ENCODE measurements at places on chromosomes 4 and X.

- no peaks in the 10 kb centered on the region for H3K4me1 ChIP-seq
- peak overlapping the region; percentile 38 for H3K27ac ChIP-seq
- no peak for DNase-seq
- H3K27me3 ChIP-seq, result no peaks in the 10 kb centered on the region
- H3K4me3 ChIP-seq, result no peak overlapping the region
Measured at GRCh38 chrX:45186643-45187026, 14.0 kb downstream of the DIPK2B start.

DNA sequence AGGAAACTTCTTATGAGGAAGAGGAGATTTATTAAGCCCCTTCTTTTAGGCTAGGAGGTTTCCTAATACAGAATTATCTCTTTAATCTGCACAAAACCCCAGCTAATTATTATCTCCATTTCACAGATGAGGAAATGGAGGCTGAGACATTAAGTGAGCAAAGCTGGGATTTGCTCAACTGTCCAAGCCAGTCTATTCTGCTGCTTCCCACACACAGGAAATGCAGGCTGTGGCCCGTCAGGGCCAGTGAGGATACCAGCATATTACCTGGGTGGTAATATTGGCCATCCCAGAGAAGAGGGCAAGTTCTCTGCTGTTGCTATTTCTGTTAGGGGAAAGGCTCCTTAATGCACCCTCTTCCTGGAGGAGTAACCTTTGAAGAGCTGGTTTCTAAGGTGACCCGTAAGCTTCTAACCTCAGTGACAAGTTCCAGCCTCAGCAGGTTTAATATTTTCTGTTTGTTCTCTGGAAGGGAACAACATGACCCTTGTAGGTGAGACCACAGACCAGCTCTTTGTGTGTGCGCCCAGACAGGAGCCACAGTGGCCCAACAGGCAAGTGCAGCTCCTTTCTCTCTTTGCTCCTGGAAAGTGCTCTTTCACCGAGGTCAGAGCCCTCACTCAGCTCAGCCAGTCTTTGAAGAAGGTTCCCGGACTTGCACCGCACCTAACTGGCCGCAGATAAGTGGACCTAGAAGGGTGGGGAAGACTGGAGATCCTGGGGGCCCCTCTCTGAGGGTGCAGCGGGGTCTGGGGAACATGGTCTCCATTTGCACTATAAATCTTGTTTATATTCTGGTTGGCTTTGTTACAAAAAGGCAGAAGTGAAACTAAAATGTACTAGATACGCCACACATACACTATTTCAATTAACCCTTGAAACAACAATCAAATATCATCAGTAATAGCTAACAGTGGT, 35.5 kb downstream of the TBC1D9 start:
- H3K36me3 ChIP-seq, result no peaks in the 10 kb centered on the region
- H3K4me3 ChIP-seq, result no peak overlapping the region
- peaks cover 3% of the 10 kb centered on the region for H3K4me1 ChIP-seq
- DNase-seq, result no peak
- peak overlapping the region; percentile 41 for H3K27ac ChIP-seq

DNA sequence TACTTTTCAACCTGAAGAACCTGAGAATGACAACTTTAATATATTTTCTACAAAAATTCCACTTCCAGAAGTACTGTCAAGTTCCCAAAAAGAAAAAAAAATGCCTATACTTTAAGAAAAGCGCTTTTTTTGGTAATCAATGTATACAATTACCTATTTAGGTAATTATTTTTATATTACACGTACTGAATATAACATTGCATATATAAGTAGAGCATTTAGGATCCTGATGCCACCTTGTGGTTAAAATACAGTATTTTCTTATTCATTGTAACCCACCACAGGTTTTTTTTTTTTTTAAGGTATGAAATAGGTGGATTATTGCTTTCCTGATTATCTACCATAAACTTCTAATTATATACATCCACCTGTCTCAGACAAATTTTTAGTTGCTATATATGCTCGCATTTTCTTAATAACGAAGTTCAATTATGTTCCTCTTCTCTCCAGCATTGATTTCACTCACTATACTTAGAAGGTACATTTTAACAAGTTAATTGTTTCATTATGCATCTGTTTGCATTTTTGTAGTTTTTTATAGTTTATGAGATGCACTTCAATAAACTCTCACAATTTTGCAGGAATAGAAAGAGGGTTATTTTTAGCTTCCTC, 5.2 kb downstream of the MAP9 start:
- no peaks in the 10 kb centered on the region for H3K36me3 ChIP-seq
- no peaks in the 10 kb centered on the region for H3K27me3 ChIP-seq
- no peak for DNase-seq
- H3K4me3 ChIP-seq, result no peak overlapping the region

GRCh38 chr4:118803253-118803652, 32.7 kb downstream of the SEC24D start:
- no peak for DNase-seq
- no peaks in the 10 kb centered on the region for H3K4me1 ChIP-seq
- H3K27me3 ChIP-seq, result no peaks in the 10 kb centered on the region

- peak; percentile 90 for DNase-seq
- H3K4me3 ChIP-seq, result no peak overlapping the region
- peaks cover 33% of the 10 kb centered on the region for H3K36me3 ChIP-seq
- peak overlapping the region; percentile 72 for H3K27ac ChIP-seq
Measured at GRCh38 chr4:7772711-7773385, 166.8 kb downstream of the AFAP1 start.

GRCh38 chrX:10972706-10973105, 138.4 kb upstream of the HCCS start:
- no peaks in the 10 kb centered on the region for H3K4me1 ChIP-seq
- DNase-seq, result no peak
- H3K27ac ChIP-seq, result no peak overlapping the region
- H3K36me3 ChIP-seq, result no peaks in the 10 kb centered on the region

- no peaks in the 10 kb centered on the region for H3K36me3 ChIP-seq
- H3K27me3 ChIP-seq, result no peaks in the 10 kb centered on the region
- H3K4me3 ChIP-seq, result no peak overlapping the region
- no peak for DNase-seq
Measured at GRCh38 chrX:87874043-87874442, 356.4 kb downstream of the KLHL4 start.

DNA sequence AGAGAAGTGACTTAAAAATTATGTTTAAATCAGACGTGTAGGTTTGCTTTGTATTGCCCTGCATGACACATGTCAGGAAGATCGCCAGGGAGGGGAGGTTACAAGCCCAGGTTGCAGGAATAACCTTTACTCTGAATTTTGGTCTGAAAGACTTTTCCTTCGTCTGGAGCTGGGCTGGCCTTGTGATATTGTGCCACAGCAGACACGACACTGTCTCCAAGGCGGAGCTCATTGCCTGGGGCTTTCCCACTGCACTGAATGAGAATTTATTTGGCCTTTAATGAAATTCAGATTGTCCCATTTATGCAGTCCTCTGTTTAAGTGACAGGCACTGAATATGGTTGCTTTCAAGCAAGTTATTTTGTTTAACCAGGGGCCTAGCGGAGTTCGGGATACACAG, 45.1 kb downstream of the RHOH start:
- H3K36me3 ChIP-seq, result no peaks in the 10 kb centered on the region
- no peak overlapping the region for H3K27ac ChIP-seq
- no peaks in the 10 kb centered on the region for H3K27me3 ChIP-seq
- no peak overlapping the region for H3K4me3 ChIP-seq
- H3K4me1 ChIP-seq, result no peaks in the 10 kb centered on the region

- no peaks in the 10 kb centered on the region for H3K27me3 ChIP-seq
- H3K27ac ChIP-seq, result peak overlapping the region; percentile 50
- peak overlapping the region; percentile 41 for H3K4me3 ChIP-seq
- H3K36me3 ChIP-seq, result no peaks in the 10 kb centered on the region
- DNase-seq, result peak; percentile 56
Measured at GRCh38 chrX:33726281-33727160, 405.6 kb downstream of the FAM47A start.

DNA sequence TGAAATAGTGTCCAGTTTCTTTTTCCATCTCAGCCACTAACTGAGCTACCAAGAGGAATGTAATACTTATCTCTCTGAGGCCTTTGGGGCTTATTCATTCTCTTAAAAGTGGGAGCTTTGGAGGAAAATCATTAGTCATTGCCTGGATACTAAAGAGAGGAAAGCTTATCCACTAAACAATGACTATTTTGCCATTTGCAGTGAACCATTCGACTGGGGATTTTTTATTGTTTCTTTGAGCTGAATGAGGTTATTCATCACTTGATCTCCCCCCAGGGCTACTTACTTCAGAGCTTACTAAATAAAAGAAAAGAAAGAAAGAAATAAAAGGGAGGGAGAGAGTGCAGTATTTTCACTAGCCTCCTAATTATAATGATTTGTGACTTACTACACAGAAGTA, 1329.5 kb upstream of the TENM3 start:
- H3K27ac ChIP-seq, result no peak overlapping the region
- H3K4me1 ChIP-seq, result no peaks in the 10 kb centered on the region
- H3K36me3 ChIP-seq, result no peaks in the 10 kb centered on the region
- H3K4me3 ChIP-seq, result no peak overlapping the region
- no peak for DNase-seq

DNA sequence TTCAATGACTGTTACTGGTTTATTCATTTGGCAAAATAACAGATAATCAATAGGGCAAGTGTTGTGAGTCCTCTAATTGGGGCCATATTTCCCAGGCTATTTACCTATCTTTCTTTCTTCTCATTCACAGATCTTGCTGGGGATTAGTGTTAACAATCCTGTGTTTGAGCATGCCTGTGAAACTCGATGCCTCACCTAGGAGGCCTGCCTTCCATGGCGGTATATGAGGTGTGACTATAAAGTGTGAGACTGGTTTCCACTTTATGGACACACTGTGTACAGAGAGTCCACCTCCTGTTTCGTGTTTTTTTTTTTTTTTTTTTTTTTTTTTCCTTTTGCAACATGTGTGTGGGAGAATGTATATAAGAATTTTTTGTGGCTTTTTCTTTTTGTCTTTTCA, 199.3 kb downstream of the BMPR1B start:
- no peaks in the 10 kb centered on the region for H3K36me3 ChIP-seq
- H3K4me3 ChIP-seq, result no peak overlapping the region
- H3K27ac ChIP-seq, result no peak overlapping the region
- DNase-seq, result no peak
- no peaks in the 10 kb centered on the region for H3K4me1 ChIP-seq

DNA sequence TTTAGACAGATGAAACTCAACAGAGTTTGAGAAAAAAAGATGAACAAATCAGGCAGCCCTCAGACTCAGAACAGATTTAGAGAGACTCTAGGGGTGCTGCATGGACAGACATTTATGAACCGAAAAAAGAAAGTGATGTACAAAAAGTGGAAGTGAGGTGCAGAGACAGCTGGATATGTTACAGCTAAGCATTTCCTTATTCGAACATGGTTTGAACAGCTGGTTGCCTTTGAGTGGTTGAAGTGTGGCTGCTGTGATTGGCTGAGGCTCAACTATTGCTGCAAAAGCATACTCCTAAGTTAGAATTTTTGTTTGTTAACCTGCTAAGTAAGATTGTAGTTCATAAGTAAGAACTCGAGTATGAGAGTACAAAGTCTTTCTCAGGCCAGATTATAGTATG, 331.5 kb upstream of the PABPC4L start:
- no peak overlapping the region for H3K27ac ChIP-seq
- no peaks in the 10 kb centered on the region for H3K36me3 ChIP-seq
- H3K4me1 ChIP-seq, result no peaks in the 10 kb centered on the region
- no peak for DNase-seq

GRCh38 chr4:98542011-98542410, 116.4 kb downstream of the TSPAN5 start:
- H3K27me3 ChIP-seq, result no peaks in the 10 kb centered on the region
- H3K27ac ChIP-seq, result no peak overlapping the region
- H3K4me1 ChIP-seq, result no peaks in the 10 kb centered on the region
- DNase-seq, result no peak
- no peak overlapping the region for H3K4me3 ChIP-seq

DNA sequence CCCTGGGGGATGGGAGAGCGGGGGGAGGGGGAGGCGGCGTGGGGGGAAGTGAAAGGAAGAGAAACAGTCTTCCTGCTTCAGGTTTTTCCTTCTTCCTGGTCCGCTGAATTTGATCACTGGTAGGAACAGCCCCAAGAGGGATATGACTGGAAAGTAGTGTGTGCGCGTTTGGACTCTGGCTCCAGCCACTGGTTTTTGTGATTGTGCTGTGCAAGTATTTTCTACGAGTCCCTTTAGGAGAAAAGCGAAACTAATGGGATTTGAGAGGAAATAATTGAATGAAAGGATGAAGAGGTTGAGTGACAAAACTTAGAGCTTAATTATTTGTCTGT, 836 bp downstream of the PRRG1 start:
- no peak for DNase-seq
- H3K4me3 ChIP-seq, result peak overlapping the region; percentile 60
- no peaks in the 10 kb centered on the region for H3K4me1 ChIP-seq
- H3K27me3 ChIP-seq, result no peaks in the 10 kb centered on the region
